ENCODE measurements at places on chromosomes 2 and 18.
A peak's percentile ranks its signal among the peaks of the same experiment; 100 is the strongest.

DNA sequence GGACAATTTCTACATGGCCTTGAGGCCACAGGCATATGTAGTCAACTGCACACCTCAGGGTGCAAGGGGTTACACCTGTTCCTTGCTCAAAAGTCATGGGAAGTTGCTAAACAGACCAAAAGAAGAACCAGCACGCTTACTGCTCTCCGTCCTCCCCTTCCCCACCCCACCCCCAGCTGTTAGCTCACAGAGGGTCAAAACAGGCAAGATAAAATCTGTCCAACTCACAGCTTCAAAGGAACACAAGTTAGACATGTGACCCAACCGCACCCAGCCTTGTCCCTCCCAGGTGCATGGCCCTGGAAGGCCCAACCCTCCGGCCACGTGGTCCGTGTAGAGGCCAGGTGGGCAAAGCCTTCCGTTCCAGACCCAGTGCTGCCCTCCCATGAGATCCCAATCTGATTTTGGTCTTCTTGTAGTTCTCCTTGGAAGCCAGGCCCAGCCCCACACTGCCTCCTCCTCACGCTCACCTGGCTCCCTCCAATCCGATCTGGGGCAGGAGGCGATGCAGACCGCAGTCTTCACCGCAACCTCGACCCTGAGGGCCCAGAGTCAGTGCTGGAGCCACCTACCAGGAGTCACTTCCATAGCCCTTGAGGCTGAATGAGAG, 14.5 kb upstream of the ASPRV1 start:
- H3K27me3 ChIP-seq, result no peaks in the 10 kb centered on the region
- H3K4me1 ChIP-seq, result peaks cover 6% of the 10 kb centered on the region

GRCh38 chr2:78147466-78147865, 625.3 kb upstream of the LRRTM4 start:
- no peaks in the 10 kb centered on the region for H3K4me1 ChIP-seq
- no peaks in the 10 kb centered on the region for H3K27me3 ChIP-seq
- H3K27ac ChIP-seq, result no peak overlapping the region
- DNase-seq, result no peak

GRCh38 chr2:69285379-69285894, 101.6 kb downstream of the GFPT1 start:
- H3K4me1 ChIP-seq, result no peaks in the 10 kb centered on the region
- H3K4me3 ChIP-seq, result no peak overlapping the region
- H3K27me3 ChIP-seq, result peaks cover 4% of the 10 kb centered on the region
- H3K27ac ChIP-seq, result no peak overlapping the region
- no peak for DNase-seq

DNA sequence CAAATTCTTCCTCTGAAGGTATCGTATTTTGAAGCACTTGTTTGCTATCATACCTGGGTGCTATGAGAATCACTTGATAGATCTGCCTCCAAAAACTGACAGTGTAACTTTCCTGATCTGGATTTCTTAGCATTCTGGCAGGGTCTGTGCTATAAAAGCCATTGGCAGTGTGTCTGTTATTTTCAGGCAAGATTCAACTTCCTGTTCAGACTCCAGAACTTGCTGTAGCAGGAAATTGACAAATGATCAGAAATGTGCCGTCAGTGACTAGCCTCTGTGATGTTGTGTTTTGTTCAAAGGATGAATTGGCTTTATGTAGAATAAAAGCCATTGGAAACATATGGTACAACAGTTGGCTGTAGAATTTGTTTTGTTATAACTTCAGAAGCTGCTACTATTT, 273.3 kb downstream of the PTPRM start:
- no peaks in the 10 kb centered on the region for H3K4me1 ChIP-seq
- H3K36me3 ChIP-seq, result no peaks in the 10 kb centered on the region
- H3K27ac ChIP-seq, result no peak overlapping the region

DNA sequence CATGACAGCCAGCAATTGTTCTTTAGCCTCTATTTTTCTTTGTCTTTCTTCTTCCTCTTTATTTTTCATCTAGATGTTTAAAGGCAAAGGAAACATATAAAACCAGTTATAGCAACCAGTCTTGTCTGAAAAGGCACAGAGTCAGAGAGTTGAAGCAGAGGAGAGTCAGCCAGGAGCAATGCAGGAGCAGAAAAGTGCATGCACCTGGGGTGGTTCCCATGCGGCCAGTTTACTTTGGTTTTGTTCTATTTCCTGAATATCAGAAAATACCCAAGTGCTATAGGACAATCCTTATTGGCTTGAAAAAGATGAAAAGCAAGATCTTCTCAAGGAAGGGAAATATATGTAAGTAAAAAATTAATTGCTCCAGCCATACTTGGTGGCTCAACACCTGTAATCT, 44.9 kb downstream of the CFAP210 start:
- H3K27me3 ChIP-seq, result no peaks in the 10 kb centered on the region
- H3K4me1 ChIP-seq, result no peaks in the 10 kb centered on the region
- DNase-seq, result no peak

- no peaks in the 10 kb centered on the region for H3K4me1 ChIP-seq
- no peak overlapping the region for H3K27ac ChIP-seq
- no peak for DNase-seq
- H3K27me3 ChIP-seq, result peaks cover 19% of the 10 kb centered on the region
- no peak overlapping the region for H3K4me3 ChIP-seq
These were observed 185.1 kb downstream of the LOXHD1 start for GRCh38 chr18:46471809-46472498.

- H3K27ac ChIP-seq, result peak overlapping the region; percentile 100
- DNase-seq, result peak; percentile 17
- H3K4me1 ChIP-seq, result peaks cover 44% of the 10 kb centered on the region
- H3K4me3 ChIP-seq, result peak overlapping the region; percentile 99
These were observed 1.5 kb downstream of the INO80D start for GRCh38 chr2:206084439-206084869.

DNA sequence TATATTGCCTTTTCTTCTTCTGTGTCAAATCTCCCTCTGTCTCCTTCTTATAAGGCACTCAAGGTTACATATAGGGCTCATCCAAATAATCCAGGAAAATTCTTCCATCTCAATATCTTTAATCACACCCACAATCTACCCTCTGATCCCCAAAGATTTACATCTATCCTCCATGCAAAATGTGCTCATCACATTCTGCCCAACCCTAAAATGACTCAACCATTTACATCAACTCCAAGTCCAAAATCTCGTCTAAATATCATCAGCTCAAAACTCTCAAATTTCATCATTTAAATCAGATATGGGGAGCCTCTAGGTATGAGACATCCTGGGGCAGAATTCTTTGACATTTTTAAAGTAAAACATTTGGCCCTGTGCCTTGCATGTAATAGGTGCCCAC, 1349.8 kb downstream of the SUCLG1 start:
- no peaks in the 10 kb centered on the region for H3K27me3 ChIP-seq
- DNase-seq, result no peak
- H3K27ac ChIP-seq, result no peak overlapping the region
- no peak overlapping the region for H3K4me3 ChIP-seq

- H3K27me3 ChIP-seq, result peaks cover 30% of the 10 kb centered on the region
- no peak overlapping the region for H3K4me3 ChIP-seq
- H3K4me1 ChIP-seq, result peaks cover 10% of the 10 kb centered on the region
- H3K36me3 ChIP-seq, result peaks cover 1% of the 10 kb centered on the region
- no peak overlapping the region for H3K27ac ChIP-seq
These were observed 67.3 kb downstream of the SNORC start for GRCh38 chr2:232937278-232937906.

DNA sequence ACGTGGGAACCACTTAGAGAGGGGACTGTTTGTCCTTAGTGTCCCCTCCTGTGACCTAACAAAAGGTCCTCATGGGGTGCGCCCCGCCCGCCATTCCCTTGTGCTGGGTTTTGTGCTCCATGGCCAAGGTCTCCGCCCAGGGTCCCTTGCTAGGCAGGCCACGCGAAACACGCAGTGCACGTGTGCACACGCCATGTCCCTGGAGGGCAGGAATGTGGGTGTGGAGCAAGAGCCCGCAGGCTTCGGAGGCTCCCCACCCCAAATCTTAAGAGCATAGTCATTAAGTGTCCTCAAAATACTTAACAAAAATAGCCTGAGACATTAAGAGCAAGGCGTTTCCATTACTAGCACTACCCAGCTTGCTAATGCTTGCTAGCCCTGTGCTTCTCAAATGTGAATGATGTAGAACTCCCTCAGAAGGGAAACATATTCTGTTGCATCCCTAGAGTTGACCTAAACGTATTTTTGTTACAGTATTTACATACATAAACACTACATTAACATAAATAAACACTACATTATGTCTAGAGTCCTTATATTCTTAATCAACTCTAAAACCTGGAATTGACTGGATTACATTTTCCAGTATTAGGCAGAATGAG, 117.6 kb upstream of the APCDD1 start:
- no peaks in the 10 kb centered on the region for H3K4me1 ChIP-seq
- H3K27ac ChIP-seq, result no peak overlapping the region
- H3K36me3 ChIP-seq, result no peaks in the 10 kb centered on the region

- H3K36me3 ChIP-seq, result peaks cover 2% of the 10 kb centered on the region
- H3K27ac ChIP-seq, result no peak overlapping the region
- no peaks in the 10 kb centered on the region for H3K4me1 ChIP-seq
- no peak overlapping the region for H3K4me3 ChIP-seq
- DNase-seq, result no peak
- H3K27me3 ChIP-seq, result peaks cover 57% of the 10 kb centered on the region
These were observed 139.7 kb downstream of the INO80D start for GRCh38 chr2:205946226-205946625.

DNA sequence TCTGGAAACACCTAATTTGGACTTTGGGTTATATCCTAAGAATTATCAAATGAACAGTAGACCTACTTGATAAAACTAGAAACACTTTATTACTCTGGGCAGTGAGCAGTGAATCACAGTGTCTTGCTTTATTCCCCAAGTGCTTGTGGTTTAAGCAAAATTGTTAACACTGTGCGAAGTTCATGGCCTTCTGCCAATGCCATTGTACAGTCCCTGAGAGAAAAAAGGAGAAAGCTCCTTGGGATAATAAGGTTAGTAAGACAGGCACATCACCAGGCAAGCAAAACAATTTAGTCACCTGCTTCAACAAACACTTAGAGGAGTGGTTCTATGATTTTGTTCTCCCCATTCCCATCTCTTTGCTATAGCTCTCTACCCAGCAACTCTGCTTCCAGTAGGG, 39.8 kb downstream of the ADCYAP1 start:
- no peak for DNase-seq
- no peak overlapping the region for H3K4me3 ChIP-seq
- no peaks in the 10 kb centered on the region for H3K4me1 ChIP-seq
- no peaks in the 10 kb centered on the region for H3K36me3 ChIP-seq

DNA sequence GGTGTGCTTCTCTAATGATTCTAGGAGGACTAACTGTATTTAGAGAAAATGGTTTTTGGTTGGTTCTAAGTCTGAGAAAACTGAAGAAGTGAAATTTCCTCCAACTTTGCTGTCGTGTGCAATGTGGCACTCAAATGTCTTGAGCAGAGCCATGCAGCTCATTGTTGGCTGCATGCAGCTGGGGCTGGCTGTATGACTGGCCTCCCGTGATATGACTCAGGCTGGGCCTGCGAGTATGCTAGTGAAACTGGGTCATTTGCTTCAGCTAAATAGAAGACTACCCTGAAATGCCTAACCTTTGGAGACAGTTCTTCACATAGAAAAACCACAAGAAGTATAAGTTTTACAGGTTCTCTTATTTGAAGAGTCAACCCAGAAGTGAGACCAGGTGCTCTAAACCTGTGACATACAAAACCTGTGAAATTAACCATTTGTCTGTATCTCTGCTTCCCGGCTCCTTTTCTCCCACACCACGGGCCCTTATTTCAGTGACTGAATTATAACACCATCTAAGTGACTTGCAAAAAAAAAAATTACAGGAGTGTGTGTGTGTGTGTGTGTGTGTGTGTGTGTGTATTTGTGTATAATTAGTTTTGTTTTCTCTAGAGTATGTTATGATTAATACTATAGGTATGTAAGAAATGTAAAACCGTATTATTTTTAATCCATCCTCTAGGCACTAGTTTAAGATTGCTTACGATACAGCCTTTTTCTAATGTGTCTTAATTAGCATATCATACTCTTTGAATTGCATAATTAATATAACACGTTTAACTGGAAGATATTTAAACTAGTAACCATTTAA, 15.9 kb downstream of the POLI start:
- H3K4me1 ChIP-seq, result peaks cover 13% of the 10 kb centered on the region
- no peak for DNase-seq
- no peak overlapping the region for H3K4me3 ChIP-seq
- H3K27ac ChIP-seq, result peak overlapping the region; percentile 8

GRCh38 chr2:42163444-42164045, 5.6 kb upstream of the EML4 start:
- no peak overlapping the region for H3K4me3 ChIP-seq
- H3K27ac ChIP-seq, result no peak overlapping the region
- no peaks in the 10 kb centered on the region for H3K27me3 ChIP-seq

DNA sequence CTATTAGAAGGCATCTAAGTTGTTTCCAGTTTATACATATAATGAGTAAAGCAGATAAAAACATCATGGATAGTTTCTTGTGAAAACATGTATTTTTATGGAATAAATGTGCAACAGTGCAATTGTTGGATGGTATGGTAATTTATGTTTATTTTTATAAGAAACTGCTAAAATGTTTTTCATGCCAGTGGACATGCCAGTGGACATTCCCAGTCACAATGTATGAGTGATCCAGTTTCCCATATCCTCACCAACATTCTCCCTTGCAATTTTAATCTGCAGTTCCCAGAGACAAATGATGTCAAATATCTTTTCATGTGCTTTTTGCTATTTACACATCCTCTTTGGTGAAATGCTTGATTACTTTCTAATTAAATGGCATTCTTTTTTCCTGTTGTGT, 818.6 kb downstream of the SUCLG1 start:
- DNase-seq, result no peak
- no peaks in the 10 kb centered on the region for H3K4me1 ChIP-seq
- no peaks in the 10 kb centered on the region for H3K36me3 ChIP-seq
- no peak overlapping the region for H3K27ac ChIP-seq

DNA sequence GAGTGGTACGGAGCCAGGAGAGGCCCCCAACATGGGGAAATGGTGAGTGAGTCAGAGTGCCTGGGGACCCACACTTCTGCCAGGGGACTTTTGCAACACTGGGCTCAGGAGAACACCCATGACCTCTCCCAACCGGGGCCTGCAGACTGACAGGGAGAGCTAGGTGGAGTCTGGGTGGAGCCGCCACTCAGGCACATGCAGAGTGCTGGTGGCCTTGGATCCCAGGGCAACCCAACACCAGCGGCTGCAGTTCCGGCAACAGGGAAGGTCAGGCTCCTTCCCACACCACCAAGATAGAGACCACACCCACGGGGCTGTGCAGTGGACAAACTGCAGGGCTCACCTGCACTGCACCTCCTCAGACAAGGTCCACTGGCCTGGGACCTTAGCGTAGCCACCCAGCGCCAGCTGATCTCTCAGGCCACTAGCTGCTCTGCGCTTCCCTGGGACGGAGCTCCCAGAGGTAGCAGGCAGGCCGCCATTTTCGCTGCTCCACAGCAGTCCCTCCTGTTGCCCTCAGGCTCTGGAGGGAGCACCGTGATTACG, 99.0 kb downstream of the EFEMP1 start:
- H3K4me1 ChIP-seq, result no peaks in the 10 kb centered on the region
- H3K4me3 ChIP-seq, result no peak overlapping the region
- no peak overlapping the region for H3K27ac ChIP-seq
- peaks cover 2% of the 10 kb centered on the region for H3K36me3 ChIP-seq
- DNase-seq, result no peak
- H3K27me3 ChIP-seq, result no peaks in the 10 kb centered on the region
